ENCODE measurements at places on chromosomes 4 and X.

DNA sequence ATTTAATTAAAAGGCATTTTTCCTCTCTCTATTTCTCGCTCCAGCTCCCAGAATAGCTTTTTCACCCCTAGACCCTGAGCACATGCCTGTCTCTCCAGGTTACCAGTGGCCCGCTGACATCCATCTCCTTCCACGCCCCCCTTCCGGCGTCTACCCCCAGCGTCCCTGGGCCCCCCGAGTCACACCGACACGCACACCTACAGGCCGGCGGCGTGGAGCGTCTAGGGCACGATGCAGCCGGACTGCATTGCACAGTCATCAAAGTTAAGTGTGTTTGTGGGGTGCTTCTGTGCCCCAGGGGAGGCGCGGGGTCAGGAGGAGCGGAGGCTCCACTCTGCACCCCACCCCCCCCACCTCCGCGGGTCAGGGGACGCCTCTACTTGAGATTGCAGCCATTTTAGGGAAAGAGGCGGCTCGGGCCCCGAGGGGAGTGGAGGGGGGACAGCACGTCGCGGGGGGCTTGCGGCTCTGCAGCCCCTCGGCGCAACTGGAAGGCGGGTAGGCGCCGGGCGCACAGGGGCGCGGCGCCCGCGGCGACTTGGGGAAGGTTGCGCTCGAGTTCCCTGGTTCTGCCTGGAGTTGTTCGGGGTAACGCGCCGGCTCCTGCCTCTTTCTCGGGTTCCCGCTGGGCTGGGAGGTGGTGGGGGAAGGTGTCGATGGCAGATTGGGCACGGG lies 112.7 kb downstream of the DHX15 start:
- DNase-seq = no peak

- no peak for DNase-seq
These were observed 197.7 kb downstream of the GC start for GRCh38 chr4:71586087-71586763.

DNA sequence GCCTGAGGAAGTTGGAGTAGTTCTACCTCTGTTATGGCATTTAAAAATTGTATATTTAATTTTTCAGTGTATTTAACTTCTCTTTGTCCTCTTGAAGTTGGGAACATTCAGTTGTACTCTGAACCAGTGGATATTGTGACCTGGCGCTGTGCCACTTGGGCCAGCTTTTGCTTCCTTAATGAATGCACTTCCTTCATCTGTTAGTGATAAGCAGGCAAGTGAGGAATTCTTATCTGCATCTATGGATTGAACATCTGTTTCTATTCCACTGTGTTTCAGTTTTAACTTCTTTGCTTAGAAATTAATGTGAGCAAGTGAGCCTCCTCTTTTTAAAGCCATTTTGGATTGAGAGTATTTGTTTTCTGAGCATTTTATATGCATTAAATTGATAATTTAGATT lies 128.3 kb downstream of the UCHL1 start:
- DNase-seq = peak; percentile 66

DNA sequence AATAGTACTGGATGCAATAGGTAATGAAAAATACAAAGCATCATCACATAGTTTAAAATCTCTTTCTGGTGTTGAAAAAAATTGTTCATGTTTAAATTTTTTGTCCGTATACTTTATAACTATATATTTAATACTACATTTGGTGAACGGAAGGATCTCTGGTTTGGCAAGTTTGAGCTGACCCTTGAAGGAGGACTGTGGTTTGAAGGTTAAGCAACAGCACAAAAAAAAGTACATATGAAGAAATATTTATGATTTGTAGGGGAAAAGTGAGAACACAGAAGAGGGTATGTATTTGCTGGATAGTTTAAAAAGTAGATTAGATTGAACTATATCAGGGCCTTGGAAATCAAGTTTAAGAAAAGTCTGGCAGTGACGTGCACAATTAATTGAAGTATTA lies 13.3 kb downstream of the SRP72 start:
- DNase-seq = no peak

DNA sequence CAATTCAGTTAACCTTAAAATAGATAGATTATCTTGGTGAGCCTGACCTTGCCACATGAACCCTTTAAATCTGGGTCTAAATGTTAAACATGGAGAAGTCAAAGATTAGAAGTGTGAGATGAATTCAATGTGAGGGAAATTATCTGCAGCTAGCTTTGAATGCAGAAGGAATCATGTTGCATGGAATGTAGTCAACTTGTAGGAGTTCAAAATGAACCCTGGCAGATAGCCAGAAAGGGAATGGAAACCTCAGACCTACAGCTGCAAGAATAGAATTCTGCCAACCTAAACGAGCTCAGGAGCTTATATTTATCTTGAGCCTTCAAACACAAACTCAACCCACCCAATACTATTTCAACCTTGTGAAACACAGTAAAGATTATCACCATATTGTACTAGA lies 632.5 kb downstream of the KCTD8 start:
- DNase-seq = no peak

GRCh38 chrX:124016825-124017224 lies 55.3 kb downstream of the STAG2 start:
- no peak for DNase-seq

DNA sequence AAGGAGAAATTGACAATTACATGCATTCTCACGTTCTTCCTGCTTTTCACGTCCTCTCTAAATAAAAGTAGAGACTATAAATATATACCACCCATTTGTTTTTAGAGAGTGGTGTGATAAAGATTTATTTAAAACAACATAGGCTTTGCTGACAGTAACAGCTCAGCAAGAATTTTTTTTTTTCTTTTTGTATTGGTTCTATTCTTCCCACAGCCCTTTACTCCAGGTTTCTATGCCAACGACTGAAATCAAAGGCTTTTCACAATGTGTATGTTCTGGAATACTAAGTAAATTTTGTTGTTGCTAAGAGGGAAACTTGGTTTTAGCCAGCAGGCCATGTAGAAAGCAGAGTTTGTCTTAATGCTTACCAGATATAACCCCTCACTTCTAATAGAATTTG lies 43.4 kb downstream of the MAOA start:
- no peak for DNase-seq

DNA sequence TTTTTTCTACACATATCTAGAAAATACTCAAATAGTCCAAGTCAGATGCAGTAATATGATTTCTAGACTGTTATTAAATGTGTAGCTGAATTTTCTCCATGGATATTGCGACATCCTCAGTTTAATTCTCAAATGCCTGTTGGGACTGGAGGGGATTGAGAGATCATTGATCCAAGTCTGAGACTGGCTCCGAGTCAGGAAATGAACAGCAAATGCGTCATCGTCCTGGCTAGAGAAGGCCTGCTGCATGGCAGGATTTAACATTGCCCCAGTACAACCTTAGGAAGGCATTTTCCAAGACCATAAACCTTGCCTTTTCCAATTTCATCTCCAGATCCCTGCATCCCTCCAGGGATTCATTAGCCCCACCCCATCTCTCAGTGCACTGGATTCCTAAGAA lies 56.6 kb upstream of the SLC6A14 start:
- DNase-seq = no peak

DNA sequence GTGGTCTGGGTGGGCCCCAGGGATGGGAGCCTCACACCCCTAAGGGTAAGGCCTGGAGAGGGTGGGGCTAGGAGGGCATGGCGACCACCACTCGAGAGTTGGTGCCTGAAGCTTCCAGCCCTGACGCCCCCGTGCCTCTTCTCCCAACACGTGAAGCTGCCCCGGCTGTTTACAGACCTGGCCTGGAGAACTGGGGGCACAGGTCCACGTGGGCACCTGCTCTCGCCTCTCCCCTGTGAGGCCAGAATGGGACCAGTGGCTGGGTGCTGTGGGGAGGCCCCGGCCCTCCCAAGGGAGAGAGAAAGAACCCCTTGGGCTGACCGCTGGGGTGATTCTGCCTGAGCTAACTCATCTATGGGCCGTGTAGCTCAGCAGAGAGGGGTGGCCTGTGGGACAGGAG lies 15.5 kb downstream of the NAT8L start:
- no peak for DNase-seq

- no peak for DNase-seq
These were observed 2192.6 kb upstream of the AGA start for GRCh38 chr4:179634862-179635261.

- DNase-seq = no peak
These were observed 3.8 kb downstream of the ANKRD50 start for GRCh38 chr4:124708517-124709300.

DNA sequence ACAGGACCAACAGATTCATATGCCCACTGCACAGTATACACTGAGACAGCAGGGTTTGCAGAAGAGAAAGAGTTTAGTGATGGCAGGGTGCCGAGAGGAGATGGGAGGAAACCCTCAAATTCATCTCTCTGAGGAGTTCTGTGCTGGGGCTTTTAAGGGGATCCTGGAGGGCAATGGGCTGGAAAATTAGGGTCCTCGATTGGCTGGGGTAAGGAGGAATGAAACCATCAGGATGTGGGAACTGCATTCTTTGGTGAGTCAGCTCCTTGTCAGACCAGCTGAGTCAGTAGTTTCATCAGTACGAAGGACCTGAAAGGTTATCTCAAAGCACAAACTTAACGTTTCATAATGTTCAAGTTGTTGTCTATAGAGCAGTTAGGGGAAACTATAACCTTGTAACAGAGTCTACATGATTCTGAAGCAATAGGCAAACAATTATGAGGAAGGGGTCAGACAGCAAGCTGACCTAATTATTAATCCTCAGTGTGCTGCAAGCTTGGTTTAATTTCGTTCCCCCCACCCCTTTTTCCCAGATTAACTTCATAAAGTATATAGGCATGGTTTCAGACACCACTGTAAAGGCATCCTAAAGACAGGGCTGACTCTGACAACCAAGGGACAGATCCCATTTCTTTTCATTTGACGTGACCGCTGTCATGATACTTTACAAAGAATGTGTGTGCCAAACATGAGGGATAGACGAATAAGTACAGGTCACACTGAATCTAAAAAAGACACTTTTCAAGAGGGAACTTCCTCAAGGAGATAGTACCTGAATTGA lies 1.5 kb upstream of the MSMO1 start:
- peak; percentile 18 for DNase-seq

- DNase-seq = no peak
These were observed 61.5 kb downstream of the CCNI start for GRCh38 chr4:77014256-77014655.

GRCh38 chrX:19086102-19086772 lies 36.0 kb downstream of the ADGRG2 start:
- no peak for DNase-seq

- DNase-seq = no peak
These were observed 87.0 kb upstream of the SCOC start for GRCh38 chr4:140286456-140286855.

GRCh38 chrX:96752781-96753180 lies 68.1 kb downstream of the DIAPH2 start:
- no peak for DNase-seq

Data from globus pallidus (tissue), 1 donor.